ENCODE measurements at places on chromosomes 1 and 21.

GRCh38 chr1:242629396-242629795 is 104.9 kb upstream of the PLD5 start:
- no peak for DNase-seq

DNA sequence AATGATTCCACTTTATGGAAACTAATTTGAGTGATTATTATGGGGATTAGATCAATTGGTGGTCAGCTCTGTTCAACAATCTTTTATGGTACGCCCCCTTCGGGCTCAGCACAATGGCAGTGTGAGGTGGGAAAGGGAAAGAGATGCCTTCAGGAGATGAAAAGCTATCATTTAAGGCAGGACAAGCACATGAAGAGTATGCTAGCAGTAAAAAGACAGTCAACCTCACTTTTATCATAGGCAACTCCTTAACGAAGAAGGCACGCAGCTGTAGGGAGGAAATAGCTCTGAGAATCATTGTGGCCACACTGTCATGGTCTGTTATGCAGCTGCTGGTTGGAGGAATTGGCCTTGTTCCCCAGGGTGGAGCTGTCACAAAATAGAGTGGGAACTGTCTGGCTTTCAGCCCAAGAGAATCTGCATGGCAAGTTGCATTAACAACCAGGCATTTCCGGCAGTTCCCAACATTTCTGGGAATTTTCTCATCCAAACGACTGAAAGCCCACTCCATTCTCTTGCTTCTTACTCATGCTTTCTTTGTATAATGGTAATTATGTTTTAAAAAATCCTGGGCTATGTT is 54.4 kb upstream of the BCL10 start:
- no peak for DNase-seq

GRCh38 chr1:224640587-224640986 is 24.5 kb downstream of the CNIH3 start:
- no peak for DNase-seq

DNA sequence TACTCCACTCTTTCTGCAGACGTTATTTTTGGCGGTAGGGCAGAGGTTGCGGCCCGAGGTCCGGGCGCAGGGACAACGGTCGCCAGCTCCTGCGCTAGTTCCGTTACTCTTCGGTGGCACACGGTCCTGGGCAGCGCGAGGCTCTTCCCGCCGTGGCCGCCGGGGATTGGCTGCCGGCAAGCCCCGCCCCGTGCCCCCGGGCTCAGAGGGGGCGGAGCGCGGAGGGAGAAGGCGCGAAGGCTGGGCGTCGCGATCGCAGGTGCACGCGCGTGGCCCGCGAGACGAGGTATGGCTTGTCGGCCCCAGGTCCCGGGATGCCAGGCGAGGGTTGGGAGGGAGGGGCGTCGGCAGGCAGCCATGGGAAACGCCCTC is 518 bp upstream of the SHE start:
- DNase-seq: no peak

DNA sequence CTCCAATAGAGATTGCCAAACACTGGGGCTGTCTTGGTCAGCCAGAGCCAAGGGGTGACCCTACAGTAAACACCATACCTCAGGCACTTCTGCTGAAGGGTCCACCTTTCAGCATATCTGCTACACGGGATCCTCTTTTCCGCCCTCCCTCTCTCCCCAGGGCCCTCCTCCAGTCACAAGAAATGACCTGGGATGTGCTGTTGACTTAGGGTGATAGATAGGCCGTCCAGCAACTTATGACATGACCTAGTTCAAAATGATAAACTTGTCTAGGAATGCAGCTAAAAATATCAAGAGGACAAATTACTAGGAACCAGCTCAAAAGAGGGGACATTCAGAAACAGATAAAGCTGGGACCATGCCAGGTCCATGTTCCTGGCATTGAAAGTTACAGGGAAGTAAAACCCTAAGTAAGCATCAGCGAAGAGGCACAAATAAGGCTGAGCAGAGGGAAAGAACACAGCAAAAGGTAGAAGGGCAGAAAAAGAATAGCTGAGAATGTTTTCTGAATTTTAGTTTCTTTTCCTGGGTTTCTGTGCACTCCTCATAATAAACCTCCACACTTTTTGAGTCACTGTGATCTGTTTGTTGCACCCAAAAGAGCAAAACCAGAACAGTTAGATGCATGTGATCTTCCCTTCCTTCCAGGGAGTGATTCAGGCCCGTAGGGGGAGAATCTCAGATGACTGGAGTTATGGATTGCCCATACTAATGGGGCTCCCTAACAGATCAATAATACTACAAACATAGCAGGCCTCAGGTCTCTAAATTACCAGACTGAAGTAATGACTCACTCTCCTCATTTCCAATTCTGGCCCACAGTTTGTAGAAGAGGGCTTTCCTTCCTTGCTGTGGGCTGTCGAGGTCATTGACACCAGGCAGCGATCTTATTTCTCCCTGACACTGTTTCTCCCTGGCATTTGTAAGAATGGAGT is 48.9 kb upstream of the F3 start:
- DNase-seq: no peak

DNA sequence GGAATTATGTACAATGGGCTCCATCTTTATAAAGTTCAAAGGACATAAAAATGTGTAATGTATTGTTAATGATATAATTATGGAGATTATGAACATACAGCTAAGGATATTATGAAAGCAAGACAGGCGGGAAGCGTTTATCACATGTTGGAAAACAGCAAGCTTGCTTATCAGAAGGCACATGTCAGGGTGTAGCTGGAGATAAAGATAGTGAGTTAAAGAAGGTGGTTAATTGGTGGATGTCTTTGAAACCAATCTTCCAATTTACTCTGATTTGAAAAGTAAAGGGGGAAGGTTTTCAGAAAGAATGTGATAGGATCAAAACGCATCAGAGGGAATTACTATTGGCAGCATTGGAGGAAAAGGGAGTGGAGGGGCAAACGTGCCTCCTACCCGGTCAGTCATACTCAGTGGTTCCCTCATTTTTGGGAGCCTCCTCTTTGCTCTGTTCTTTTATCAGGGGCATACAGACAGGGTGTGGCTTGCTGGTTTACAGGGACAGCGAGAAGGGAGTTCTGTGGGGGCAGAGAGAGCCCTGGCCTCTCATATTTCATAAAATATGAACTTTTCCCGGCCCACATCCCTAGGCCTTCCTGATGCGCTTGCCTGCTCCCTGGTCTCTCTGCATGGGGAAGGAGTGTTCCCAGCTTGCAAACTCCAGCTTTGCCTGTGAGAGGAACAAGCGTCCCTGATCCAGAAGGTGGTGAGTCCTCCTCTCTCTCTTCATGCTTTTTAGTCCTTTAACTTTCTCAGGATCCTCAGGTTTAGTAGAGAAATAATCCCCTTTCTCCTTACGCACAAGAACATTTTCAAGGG is 8.0 kb upstream of the SVBP start:
- DNase-seq: no peak

DNA sequence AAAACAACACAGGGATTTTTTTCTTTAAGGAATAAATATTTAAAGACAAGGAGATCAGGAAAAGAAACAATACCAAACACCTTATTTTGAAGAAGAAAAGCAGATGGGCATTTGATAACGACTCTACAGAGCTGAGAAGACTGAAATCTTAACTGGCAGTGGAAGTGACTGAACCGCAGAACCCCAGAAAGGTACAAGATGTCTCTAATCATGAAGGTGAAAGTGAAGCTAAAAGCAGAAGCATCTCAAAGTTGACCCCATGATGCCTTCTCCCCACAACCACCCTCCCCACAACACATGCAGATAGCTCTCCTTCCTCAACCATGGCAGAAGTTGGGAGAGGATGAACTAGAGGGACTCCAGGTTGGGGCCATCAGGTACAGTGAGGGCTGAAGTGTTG is 129.6 kb downstream of the ZNF648 start:
- DNase-seq: no peak

GRCh38 chr1:241714321-241715218 is 62.5 kb downstream of the WDR64 start:
- no peak for DNase-seq

DNA sequence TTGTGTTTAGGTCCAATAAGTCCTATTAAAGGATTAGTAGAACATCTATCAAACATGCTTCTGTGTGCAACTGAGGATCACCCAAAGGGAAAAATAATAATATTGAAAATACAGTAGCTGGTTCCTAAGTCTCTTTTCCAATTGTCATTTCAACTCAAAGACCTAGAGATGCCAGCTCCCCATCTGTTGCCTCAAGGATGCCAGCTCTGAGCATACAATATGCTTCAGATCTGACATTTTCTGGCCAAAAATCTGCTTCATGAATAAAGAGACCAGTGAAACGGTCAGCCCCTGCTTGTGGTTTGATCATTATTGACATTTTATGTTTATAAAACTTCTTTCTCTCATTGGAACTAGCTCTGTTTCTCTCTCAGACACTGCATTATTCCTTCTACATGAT is 72.9 kb downstream of the CCDC185 start:
- no peak for DNase-seq

DNA sequence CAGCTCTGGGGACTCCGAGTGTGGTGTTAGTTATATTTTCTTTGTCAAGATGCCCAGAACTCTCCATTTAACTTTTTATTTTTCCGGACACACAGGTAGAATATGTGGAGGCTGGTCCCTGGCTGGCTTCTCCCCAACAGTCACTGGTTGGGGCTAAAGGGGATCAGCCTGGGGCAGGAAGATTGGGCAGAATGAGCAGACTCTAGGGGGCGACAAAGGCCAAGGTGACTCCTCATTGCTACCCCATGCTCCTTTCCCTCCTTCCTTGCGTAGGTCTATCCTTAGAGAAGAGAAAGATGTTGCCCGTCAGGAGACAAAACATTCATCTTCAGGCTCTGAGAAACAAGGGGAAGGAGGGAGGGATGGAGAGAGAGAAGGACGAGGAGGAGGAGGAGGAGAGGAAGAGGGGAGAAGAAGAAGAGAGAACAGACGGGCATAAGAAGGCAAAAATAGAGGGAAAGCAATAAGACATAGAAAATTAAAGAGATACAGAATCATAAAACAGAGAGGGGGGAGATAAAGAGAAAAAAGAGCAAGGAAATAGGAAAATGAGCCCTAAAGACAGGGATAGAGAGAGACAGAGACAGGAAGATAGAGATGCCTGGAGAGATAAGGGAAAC is 89.9 kb downstream of the FOXD2 start:
- no peak for DNase-seq

GRCh38 chr1:40645118-40645680 is 20.3 kb downstream of the RIMS3 start:
- DNase-seq: no peak

GRCh38 chr1:152426731-152427130 is 12.7 kb upstream of the CRNN start:
- no peak for DNase-seq

DNA sequence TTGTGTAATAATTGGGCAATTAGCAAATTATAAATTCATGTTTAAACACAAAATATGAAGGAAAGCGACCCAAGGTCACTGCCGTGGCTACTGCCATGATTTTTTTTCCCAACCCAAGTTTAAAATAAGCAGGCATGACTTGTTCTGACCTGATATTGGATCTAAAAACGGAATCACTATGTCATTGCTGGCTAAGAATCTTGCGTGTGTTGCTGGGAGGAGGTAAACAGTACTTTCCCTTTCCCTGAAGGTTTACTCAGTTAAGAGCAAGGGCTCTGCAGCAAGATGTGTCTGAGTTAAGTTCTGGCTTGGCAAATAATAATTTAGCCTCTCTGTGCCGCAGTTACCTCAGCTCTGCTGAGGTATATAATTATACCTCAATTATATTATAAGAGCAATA is 125.7 kb upstream of the L1TD1 start:
- no peak for DNase-seq

DNA sequence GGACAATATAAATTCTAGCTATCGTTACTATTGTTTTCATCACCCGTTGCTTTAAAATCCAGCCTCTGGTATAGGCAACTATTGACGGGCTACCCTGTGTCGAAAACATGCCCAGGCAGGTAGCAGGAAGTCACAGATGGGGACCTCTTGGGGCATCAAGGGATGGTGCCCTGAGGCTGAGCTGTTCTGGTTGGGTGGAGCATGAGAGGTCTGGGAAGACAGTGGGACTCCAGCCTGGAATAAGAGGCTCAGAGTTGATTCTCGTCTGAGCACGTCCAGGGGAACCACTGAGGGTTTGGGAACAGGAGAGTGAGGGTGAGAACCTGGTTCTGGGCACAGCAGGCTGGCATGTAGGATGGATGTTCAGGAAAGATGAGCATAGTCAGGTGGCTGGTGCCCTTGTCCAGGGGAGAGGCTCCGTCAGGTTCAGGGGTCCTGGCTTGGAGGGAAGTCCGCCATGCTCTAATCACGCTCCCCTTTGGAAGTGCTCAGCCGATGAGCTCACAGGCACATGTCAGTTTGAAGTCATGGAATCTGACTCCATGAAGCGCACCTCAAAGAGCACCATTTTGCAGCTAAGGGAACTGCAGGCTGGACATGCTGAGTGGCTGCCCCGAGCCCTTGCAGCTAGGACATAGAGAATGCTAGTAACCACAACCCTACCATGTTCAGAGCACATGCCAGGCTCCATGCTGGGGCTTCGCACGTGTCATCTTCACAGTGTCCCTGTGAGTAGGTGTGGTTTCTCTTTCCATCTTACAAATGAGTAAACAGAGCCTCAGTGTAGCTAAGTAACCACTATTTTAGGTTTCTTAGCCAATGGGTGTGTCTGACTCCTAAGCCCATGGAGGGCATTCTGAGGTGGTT is 21.0 kb downstream of the PCSK9 start:
- DNase-seq: no peak

GRCh38 chr1:41695118-41695745 is 210.7 kb upstream of the EDN2 start:
- no peak for DNase-seq

DNA sequence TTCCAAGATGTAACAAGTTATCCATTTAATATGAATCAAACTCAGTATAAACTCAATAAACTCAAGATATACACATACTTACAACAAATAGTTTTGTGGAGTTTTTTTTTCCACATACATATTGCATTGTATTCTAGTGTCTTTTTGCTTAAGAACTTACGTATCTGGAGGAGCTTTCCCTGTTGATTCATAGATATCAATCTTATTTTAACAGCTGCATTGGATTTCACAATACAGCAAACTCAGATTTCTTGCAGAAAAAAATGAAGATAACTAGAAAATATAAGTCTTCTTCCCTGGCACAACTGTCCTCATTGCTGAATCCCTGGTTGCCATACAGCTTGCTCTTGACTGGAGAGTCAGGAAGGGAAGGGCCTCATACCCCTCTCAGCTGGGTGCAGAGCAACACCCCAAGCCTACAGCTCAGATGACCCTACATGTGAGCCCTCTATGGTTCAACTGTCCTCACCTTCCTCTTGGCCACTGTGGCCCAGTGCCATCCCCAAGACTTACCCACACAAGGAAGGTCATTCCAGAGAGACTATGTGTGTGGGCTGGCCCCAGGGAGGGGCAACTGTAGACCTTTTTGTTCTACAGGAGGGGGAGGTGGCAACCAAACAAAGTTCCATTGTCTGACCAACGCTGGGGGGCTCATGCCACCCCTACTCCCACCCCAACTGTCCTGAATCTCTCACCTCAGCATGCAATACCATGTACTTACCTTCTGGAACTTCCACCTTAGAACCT is 1.7 kb downstream of the MPZ start:
- DNase-seq: no peak

GRCh38 chr1:31241321-31241720 is 1.6 kb upstream of the NKAIN1 start:
- no peak for DNase-seq
